ENCODE measurements at places on chromosomes 5 and 9.

DNA sequence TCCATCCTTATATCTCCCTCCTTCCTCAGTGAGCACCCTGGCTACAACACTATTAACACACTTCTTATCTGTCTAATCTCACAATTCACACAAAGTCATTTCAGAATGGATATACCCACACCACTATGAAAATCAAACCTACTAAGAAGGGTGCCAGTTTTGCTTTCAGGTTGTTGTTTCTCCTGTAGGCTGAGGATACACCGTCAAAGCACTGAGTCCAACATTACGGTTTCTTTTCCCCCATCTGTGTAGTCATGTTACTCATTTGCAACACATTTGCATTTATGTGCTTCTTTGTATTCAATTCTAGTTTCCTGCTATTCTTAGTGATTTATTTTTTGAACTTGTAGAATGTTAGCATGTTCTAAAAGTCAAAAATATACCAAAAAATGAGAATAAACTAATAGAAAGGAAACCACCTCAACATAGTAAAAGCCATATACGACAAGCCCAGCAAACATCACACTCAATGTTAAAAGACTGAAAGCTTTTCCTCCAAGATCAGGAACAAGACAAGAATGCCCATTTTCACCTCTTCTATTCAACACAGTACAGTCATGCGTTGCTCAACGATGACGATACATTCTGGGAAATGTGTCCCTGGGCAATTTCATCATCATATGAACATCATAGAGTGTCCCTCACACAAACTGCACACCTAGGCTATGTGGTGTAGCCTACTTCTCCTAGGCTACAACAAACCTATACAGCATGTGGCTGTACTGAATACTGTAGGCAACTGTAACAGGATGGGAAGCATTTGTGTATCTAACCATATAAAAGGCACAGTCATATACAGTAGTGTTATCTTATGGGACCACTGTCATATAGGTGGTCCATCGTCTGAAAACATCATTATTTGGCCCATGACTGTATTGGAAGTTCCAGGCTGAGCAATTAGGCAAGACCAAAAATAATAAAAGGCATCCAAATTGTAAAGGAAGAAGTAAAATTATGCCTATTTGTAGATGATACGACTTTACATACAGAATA lies 6.3 kb downstream of the ROR2 start:
- DNase-seq, result no peak

DNA sequence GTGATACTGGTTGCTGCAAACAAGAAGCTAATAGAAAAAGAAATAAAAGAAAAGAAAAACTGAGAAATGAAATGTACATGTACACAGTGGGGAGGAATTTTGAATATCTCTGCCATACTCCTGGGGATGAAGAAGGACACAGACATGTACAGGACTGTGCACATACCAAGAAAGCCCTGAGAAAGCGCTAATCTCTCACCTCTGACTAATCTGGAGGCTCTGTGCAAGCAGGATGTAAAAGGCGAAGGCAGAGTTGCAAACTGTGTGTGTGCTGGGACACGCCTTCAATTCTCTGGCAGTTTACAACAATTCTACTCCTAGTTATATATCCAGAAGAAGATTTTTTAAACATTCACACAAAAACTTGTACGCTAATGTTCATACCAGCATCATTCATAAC lies 211.4 kb downstream of the KIAA0825 start:
- no peak for DNase-seq

DNA sequence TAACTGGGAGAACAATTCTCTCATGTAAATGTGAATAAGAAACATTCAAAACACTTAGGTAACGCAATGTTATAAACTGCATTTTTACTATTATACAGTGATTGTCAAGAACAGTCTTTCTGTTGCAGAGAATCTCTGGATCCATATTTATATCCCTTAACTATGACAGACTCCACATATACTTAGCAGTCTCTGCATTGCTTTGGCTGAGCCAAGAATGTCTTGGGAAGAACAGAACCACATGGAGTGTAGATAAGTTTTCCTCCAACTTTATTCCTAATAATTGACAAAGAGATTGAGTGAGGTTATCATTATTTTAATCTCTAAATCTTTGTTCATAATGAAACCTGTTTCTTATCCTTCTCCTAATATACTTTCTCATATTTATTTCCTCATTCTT lies 15.6 kb upstream of the RLN1 start:
- DNase-seq, result no peak

DNA sequence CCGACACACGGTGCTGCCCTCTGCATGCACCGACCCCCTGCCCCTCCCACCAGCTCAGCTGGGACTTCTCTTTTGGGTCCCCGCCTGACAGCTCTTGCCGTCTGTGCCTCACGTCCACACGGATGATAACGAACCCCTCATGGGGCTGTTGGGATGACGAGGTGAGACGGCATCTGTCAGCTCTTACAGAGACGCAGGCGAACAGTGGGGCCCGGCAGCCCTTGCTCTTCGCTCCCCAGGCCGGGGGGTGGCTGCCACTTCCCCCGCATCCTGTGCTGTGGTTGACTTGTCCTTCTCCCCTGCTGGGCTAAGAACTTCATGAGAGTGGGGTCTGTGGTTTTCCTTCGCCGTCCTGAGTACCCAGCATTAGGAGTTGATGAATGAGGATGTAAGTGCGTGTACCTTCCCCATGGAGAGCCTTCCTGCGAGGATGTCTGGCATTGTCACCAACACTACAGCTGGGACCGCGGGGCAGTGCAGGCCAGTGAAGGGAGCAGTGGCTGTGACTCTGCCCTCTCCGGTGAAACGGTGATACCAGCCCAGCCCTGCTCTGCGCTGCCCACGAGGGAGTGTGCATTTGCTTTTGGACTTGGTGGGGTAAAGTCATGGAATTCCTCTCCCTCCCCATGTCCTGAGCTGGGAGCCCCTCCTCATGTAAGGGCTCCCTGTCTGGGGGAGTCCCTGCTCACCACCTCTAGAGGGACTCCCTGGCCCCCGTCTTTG lies 23.2 kb downstream of the HK3 start:
- no peak for DNase-seq

GRCh38 chr9:134611046-134611445 lies 30.6 kb upstream of the COL5A1 start:
- DNase-seq, result no peak

GRCh38 chr5:171453056-171453725 lies 33.7 kb downstream of the FGF18 start:
- no peak for DNase-seq

- no peak for DNase-seq
Observed at GRCh38 chr5:169301386-169301934, 521 bp upstream of the SLIT3 start.

DNA sequence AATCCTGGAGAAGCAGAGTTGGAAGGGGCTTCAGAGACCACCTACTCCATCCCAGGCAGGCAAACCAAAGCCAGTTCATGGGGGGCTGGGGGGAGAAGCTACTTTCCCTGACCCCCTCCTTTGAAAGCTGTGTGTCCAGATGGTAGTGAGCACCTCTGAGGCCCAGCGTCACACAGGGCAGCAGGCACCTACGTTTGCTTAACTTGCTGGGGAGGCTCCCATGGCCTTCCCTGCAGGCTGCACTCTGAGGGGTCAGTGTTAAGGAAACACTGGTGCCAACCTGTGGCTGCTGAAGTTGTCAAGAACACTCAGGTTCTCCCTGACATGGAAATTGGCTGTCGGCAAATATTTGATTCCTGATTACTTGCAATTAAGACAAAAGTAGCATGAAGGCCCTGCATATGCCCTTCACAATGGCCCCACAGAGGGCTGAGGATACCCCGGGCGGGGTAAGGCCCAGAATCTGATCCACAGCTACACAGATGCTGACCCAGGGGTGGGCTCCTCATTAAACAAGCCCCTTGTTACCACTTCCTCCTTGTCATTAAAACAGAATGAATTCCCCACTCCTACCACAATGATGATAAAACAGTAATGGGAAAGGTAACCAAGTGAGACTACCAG lies 208.5 kb downstream of the FSTL4 start:
- no peak for DNase-seq

DNA sequence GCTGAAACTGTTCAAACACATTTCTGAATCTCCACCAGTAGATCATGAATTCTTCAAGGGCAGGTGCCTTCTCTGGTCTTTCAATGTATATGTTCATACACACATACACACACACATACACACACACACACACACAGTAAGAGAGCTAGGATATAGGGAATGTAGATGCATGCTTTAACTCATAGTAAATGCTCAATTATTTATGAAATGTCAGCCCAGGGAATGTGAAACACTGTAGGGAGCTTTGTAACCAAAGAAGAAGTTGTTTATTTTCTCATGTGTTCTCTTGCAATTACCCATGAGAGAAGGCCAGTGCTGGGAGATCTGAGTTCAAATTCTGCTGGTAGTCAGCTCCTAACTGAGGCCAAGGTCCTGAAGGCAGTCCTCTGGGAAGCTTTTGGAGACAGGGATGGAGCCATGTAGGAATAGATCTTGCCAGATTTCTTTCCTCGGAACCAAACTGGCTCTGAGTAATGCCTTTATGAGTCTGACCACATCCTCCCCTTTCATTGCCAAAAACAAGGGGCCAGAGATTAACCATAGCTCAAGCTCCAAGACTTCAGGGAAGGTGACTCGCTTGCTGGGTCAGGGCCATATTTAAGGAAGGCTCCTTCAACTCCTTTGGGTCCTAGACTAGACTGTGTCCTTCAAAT lies 487.0 kb upstream of the TNC start:
- DNase-seq, result no peak

DNA sequence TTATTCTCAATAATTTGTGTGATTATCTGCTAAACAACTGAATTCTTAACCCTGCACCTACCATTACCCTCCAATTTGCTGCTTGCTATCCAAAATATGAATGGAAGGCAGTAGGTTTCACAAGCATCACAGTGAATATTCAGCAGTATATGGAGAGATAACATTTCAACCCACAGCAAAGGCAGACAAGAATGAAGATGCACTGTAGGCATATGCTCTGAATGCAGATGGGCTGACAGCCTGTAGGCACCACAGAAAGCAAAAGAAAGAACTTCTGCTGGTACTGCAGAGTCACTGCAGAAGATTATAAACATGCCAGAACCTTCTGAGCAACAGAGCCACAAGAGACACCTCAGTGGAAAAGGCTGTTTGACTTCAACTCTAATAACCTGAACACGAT lies 63.6 kb upstream of the SLC12A2 start:
- no peak for DNase-seq

DNA sequence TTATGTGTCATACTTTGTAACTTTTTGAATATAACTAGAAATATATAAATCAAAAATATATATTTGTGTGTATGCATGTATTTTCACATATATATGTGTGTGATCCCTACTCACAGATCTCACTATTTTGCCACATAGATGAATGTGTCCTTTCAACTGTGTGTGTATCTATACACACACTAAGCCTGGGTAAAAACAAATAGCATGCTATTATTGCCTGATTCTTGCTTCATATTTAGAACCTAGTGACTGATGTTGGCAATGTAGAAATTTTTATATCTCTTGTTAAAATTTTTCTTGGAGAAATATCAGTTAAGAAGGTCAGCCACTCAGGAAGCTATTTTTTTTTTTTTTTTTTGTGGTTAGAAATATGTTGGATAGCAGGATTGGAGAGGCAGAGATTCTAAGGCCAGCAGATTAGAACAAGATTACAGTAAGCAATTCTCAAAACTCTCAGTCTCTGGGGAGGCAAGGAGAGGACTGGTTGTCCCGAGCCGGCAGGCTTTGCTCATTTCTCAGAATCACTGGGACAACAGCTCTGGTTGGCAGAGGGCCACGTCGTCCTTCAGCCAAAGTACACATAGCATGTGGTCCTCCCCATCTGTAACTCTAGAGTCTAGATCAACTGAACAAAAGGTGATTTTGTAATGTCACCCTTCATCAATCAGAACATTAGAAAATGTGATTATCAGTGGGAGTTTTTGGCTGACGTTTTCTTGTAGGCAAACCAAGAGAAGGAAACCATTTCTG lies 19.7 kb downstream of the C6 start:
- no peak for DNase-seq
